Suppressor macrophage treated with lipopolysaccharide for 1 hour (primary cell): ENCODE measurements at places on chromosomes 5 and 9.

GRCh38 chr9:127938298-127938690, 640 bp upstream of the DPM2 start:
- DNase-seq: no peak

GRCh38 chr5:68455216-68455615, 239.7 kb downstream of the PIK3R1 start:
- DNase-seq: no peak

- DNase-seq: peak; percentile 20
These were observed 66.8 kb upstream of the ITGA2 start for GRCh38 chr5:52922384-52922783.

- DNase-seq: no peak
These were observed 124.3 kb downstream of the SUSD1 start for GRCh38 chr9:112050544-112051475.

GRCh38 chr9:29211003-29211579, 1637.8 kb upstream of the C9orf72 start:
- no peak for DNase-seq

- DNase-seq: no peak
These were observed 110.3 kb upstream of the NFIB start for GRCh38 chr9:14424289-14424688.

DNA sequence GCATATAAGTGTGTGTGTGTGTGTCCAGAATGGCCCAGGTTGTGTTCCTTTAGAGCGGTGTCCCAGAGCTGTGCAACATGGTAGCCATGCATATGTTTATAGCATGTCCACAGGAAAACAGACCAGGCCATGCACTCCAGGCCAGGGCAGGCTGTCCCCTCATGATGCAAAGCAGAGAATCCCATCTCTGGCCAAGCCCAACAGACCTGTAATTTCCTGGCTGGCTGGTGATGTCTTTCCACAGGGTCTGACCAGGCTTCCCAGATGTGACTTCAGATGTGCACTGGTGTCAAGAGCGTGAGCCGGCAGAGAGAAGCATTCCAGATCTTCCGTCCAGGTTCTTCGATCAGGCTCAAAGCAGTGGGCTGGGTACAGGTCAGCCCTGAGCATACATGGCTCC, 21.1 kb upstream of the TCF7 start:
- no peak for DNase-seq

DNA sequence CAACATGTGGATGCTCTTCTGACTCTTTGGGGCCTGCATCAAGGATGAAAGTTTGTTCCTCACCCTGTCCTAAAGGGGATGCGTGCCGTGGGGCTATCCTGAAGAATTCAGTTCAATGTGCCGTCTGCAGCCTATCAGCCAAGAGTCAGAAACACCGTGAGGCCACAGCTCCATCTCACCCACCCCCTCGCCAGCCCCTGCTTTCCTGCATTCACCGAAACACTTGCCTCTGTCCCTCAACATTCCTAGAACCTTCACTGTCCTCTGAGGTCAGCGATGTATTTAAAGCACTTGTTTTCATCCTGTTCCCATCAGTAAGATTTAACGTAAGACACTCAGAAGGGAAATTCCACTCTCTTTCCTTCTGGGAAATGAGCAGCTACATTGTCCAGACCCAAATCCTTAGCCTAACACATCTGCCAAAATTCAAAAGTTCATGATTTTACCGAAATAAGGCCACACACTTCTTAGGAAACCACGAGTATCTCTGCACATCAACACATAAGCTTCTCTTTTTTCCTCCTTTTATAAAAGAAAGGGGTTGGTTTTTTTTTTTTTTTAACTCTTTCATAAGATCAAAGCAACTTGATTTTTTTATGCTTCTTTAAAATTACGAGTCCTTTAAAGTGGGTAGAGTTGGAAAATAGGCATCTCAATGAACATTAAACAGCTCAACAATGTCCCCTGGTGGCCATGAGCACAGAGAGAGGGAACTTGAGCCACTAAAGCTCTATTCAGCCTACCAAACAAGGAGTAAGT, 100.7 kb downstream of the SUSD1 start:
- DNase-seq: peak; percentile 83

DNA sequence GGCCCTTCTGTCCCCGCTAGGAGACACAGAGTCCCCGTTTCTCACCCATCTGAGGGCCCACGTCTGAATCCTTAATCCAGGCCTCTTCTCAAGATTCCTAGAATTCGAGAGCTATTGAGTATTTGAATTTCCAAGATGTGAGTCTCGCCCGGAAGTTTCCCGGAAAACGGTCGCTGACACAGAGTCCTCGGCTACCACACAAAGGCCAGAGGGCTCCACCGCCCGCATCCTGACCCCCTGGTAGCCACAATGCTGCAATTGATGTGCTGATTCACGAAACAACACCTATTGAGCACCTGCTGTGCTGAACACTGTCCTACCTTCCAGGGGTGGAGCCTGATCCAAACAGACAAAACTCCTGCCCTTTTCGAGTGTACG, 670 bp upstream of the FBP1 start:
- DNase-seq: no peak

DNA sequence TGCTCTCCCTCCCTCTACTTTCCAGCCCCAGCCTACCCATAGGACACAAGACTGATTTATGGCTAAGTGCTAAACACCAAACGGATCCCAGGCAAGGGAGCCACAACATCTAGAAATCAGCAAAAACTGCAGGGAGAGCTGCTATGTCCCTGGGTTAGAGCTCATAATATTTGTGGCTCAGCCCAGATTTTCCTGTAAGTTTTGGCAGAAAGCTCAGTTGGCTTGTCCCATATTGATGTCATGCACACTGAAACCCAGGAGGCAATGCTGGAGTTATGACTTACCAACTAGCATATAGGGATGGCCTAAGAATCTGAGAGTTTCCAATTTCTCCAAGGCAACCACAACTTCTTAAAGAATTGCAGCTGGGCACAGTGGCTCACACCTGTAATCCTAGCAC, 44.7 kb upstream of the MYOT start:
- no peak for DNase-seq

DNA sequence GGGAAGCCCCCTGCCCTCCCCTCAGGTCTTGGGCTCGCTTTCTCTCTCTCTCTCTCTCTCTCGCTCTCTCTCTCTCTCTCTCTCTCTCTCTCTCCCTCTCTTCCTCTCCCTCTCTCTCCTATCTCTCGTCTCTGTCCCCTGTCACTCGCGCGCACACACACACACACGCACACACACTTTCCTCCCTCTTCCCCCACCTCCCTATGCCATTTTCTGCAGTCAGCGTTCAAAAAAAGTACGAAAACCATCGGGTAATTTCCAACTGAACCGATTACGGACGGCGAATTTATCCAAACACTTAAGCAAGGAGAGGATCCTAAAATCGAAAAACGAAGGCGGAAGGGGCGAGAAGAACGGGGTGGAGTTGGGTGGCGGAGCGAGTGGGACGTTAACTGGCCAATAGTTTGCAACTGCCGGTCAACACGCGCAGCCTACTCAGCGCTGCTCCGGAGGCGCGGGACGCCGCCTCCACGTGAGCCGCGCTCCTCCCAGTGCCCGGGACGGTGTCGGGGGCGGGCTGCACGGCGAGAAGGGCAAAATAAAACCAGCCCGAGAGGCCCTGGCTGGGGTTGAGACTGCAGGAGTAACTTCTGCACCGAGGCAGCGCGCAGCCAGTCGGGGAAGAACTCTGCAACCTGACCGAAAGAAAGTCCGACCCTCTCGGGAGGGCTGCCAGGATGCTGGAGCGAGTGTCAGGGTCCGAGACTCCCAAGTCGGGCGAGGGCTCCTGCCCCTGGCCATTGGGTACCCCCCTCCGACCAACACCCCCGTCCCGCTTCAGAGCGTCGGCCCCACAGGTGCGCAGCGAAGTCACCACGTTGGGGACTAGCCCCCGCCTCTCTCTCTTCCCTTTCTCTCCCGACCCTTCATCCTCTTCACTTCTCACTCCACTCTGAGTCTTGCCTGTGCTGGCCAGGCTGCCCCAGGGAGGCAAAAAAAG, 24.9 kb upstream of the ELAVL2 start:
- DNase-seq: no peak

DNA sequence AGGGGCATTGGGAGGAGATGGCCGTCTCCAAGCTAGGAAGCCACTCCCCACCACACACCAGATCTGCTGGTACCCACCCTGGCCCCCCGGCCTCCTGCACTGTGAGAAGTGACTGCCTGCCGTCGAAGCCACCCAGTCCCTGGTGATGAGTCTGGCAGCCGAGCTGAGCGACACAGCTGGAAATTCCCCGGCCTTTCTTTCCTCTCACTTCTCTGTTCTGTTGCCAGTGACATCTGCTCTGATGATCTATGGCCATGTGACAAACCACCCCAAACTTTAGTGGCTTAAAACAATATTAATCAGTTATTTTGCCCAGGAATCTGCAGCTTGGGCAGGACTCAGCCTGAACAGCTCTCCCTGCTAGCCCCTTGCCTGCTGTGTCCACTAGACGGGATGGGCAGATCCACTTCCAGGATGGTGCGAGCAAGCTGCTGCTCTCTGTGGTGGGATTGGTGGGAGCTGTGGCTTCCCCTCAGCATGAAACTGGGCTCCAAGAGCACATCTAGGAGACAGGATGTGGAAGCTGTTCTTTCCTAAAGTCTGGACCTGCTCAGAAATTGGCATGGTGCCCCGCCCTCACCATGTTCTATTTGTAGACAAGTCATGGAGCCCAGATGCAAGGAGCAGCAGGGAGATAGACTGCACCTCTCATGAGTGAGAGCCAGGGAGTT, 211.2 kb downstream of the GADD45G start:
- DNase-seq: peak; percentile 90

GRCh38 chr5:109141222-109142200, 268.3 kb downstream of the PJA2 start:
- DNase-seq: peak; percentile 6

- no peak for DNase-seq
These were observed 5.5 kb upstream of the JADE2 start for GRCh38 chr5:134519989-134520388.

- peak; percentile 91 for DNase-seq
These were observed 3.0 kb upstream of the FUT7 start for GRCh38 chr9:137034709-137035506.

- no peak for DNase-seq
These were observed 54.4 kb upstream of the EXOC3 start for GRCh38 chr5:388266-389196.

GRCh38 chr9:76218886-76219445, 175.3 kb downstream of the RFK start:
- DNase-seq: no peak

GRCh38 chr5:137236252-137236651, 262.9 kb downstream of the SPOCK1 start:
- no peak for DNase-seq

GRCh38 chr9:109593612-109594011, 95.5 kb upstream of the PTPN3 start:
- no peak for DNase-seq

DNA sequence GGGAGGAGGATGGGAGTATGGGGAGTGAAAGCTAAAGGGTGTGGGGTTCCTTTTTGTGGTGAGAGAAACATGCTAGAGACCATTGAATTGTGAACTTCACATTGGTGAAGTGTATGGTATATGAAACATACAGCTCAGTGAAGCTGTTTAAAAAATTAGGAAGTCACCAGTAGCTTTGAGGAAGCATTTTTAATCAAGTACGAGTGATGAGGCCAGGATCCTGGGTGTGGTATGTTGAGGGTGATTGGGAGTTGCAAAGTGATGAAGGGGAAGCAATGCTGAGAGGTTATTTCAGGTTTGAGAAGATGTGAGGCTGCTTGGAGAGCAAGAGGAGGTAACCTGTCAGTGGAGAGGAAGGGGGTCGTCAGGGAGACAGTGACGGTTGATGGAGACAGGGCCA, 22.7 kb upstream of the CLK4 start:
- DNase-seq: no peak

DNA sequence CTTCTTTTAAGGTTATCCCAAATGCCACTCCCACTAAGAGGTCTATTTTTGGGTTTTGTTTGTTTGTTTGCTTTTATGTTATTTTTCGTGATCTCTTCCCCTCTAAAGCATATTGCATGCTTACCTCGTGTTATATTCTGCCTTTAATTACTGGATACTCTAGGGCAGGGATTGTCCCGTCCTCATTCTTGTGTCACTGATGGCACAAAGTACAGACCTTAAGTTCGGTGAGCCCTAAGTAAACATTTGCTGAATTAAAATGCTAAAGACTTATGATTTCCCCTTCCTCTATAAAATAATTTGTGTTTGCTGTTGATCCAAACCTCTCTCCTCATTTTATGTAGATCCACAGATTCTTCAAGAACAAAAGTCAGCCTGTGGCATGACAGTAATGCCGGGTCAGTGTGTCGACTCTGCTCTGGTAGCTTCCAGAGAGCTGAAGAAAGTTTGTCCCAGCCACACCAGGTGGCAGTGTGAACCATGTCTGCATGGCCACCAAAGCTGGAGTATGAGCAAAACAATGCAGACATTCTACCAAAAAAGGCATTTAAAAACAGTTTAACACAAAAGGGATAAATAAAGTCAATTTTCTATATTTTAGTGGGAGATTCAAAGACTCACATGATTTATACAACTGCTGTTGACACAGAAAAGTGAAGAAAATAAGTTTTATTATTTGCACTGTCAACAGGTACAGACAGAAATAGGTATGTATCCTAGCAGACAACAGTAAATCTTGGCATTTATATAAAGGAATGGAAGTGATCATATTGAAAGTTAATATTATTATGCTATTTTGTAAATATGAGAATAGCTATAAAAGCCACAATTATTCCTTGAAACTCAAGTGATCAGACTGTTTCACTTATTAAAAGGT, 17.9 kb upstream of the POC5 start:
- DNase-seq: no peak

- DNase-seq: peak; percentile 65
These were observed at the start of gene FAM169A for GRCh38 chr5:74865804-74866595. FAM169A (minus strand) TSS chr5:74866387; CDS start chr5:74841676, 24,711 bp downstream.

GRCh38 chr5:103234239-103234975, 24.2 kb upstream of the MACIR start:
- no peak for DNase-seq

- no peak for DNase-seq
These were observed 135.2 kb downstream of the GNA14 start for GRCh38 chr9:77512876-77513275.
